NCI-H460 (cell line): ENCODE measurements at places on chromosomes 2 and 18. TPM values are rescaled to one million over a fixed set of nuclear protein-coding genes. Genes with fewer than 3 reads are reported as not detected.

The WDR33 gene
- total RNA-seq = 28.5 and 32.7 TPM in 2 replicates

GRCh38 chr2:11092701-11093335 lies 62.4 kb upstream of the SLC66A3 start:
- no peak for DNase-seq

The KANSL1L gene
- total RNA-seq = 6.5 and 8.4 TPM in 2 replicates

- DNase-seq = peak; percentile 11
These were observed 367.7 kb upstream of the NETO1 start for GRCh38 chr18:73235491-73235890.

- DNase-seq = no peak
These were observed 86.2 kb downstream of the SDC1 start for GRCh38 chr2:20138696-20139095.
